ENCODE measurements at places on chromosomes 3 and 15.

DNA sequence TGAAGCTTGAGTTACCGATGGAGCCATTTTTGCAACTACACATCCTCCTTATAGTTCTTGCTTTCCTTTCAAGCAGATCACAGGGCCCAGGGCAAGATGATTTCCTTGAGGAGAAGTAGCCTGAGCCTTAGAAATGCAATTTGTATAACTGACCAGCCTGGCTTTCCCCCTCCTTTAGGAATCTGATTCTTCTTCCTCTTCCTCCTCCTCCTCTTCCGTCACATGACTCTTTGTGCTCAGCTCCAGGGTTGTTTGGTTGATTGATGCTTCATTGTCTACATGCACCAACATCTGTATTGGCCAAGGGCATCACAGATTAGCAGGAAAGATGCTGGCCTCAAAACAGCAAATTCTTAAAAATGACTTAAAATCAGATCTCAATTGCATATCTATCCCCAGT lies 3.3 kb downstream of the SNAPC5 start:
- no peak for DNase-seq

DNA sequence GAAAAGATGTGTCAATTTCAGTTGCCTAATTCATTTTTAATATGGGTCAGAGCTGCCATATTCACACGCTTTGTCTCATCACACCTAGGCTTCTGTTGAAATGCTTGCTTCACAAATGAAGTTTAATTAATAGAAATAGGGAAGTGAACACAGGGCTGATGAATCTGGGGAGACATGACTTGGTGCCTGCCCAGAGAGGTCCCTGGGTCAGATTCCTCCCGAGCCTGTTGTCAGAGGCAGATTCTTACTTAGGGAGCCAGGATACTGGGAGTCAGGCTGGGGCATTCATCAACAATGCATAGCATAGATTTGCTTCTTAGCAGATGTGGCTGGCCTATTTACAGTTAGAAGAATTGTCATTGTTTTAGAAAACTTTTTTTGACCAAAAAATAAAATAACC lies 90.6 kb downstream of the CACNA1D start:
- DNase-seq = no peak

DNA sequence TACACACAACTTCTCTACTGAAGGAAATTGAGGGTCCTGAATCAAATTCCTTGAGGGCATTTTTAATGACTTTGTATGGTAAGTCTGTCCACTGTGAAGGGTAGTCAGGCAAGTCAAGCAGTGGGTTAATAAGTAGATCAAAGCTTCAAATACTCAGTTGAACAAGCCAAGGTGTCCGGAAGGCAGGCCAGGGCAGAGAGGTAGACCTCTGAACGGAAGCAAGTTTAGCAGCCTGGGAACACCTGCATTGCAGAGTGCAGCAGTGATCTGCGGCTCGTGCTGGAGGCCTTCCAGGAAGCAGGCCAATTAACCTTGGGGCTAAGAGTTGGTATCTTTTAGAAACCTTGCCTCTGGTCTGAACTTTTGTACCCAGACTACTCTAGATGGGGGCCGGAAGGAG lies 143.8 kb downstream of the LRTM1 start:
- no peak for DNase-seq

GRCh38 chr15:43127752-43128151 lies 5.6 kb upstream of the TMEM62 start:
- DNase-seq = no peak

DNA sequence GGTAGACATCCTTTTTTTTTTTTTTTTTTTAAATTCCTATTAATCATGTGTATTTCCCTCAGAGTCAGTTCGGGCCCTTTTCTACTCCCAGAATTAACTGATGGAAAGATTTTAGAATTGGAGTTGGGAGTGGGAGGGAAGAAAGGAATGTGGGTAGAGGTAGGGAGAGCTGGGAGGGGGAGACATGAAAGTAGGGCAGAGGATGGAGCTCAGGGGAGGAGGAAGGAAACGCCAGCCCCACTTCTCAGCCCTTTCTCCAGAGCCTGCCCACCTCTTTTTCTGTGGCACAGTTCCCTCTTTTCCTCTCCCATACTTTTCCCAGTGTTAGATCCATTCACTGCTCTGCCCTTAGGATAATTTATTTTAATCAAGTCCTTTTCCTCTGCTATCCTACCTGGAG lies 129.4 kb downstream of the VPS8 start:
- DNase-seq = no peak

GRCh38 chr3:196918968-196919367 lies 23.4 kb downstream of the NCBP2 start:
- no peak for DNase-seq

DNA sequence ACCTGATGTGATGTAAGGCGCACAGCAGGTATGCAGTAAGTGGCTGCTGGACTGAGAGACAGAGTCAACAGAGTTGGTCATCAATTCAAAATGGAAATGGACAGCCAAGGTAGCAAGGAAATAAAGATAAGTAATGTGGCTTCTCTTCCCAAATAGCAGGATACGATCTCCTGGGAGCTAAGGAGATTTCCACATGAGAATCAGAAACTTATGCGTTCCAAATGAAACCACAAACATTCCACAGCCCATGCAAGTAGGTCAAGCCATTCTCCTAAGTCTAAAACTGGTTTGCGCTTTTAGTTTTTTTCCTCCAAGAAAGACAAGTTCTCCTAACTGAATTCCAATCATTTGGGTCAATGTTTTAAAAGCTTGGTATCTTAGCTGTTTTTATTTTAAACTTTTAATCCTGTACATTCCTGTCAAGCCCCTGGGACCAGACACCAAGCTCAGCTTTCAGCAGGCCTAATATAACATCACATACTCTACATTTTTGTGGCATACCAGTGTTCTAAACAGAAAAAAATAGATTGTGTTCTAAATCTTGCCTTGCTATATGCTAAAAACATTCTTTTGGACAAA lies 73.7 kb upstream of the TSPAN3 start:
- DNase-seq = peak; percentile 17

GRCh38 chr3:65148687-65149086 lies 460.9 kb upstream of the ADAMTS9 start:
- DNase-seq = no peak

DNA sequence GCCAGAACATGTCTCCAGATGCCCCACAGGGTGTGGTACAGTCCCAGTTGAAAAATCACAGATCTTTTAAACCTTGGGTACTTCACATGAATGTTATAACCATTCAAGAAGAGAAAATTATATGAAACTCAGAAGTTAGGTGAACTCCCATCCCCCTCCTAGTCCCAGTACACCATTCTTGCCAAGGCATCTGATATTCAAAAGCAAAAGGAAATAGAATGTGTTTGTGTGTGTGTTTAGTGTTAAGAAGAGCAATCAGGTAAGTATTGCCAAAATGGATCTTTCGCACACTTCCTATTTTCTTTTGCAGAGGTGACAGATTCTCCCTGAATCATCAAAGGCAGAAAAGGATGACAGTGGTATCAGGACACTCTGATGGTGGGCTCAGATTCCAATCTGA lies 44.1 kb upstream of the LMOD3 start:
- DNase-seq = no peak

GRCh38 chr3:52289747-52290595 lies 2.3 kb downstream of the GLYCTK start:
- no peak for DNase-seq

GRCh38 chr3:153354641-153355040 lies 192.6 kb downstream of the RAP2B start:
- no peak for DNase-seq

GRCh38 chr3:110101361-110101760 lies 764.0 kb upstream of the DPPA4 start:
- no peak for DNase-seq

DNA sequence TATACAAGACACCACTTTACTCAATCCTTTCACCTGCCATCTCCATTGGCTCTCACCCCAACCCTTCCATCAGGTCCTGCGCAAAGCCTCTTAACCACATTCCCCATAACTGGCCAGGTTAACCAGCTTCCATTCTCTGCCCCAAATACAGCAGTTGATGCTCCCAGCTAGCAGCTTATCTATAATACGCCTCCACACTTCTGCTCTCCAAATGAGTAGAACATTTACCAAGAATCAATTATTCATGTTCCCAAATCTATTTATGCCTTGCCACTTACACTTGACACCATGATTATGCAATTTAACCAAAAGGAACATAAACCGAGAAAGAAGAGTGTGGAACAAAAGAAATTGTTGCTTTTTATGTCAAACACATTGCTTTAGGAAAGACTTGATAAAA lies 103.7 kb upstream of the TPM1 start:
- no peak for DNase-seq

GRCh38 chr3:193868590-193868989 lies 267.4 kb upstream of the HES1 start:
- no peak for DNase-seq

- DNase-seq = no peak
Measured at GRCh38 chr3:16509721-16510619, 3.5 kb downstream of the RFTN1 start.

DNA sequence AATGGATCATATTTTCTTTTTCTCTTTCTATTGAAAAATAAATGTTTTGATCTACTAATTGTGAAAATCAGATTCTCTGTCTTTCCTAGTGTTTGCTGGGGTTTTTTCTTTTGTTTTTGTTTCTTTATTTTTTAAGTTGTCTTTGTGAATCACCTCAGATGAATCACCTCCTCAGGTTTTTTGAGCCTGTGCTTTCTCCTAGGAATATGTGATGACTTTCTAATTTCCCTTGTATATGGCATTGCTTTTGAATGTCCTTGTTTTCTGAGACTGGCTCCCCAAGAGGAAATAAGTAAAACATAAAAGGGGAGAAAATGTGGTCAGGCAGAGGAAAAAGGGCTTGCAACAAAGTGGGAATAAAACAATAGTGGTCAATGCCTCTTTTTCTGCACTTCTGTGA lies 750.0 kb downstream of the ZPLD1 start:
- DNase-seq = no peak

DNA sequence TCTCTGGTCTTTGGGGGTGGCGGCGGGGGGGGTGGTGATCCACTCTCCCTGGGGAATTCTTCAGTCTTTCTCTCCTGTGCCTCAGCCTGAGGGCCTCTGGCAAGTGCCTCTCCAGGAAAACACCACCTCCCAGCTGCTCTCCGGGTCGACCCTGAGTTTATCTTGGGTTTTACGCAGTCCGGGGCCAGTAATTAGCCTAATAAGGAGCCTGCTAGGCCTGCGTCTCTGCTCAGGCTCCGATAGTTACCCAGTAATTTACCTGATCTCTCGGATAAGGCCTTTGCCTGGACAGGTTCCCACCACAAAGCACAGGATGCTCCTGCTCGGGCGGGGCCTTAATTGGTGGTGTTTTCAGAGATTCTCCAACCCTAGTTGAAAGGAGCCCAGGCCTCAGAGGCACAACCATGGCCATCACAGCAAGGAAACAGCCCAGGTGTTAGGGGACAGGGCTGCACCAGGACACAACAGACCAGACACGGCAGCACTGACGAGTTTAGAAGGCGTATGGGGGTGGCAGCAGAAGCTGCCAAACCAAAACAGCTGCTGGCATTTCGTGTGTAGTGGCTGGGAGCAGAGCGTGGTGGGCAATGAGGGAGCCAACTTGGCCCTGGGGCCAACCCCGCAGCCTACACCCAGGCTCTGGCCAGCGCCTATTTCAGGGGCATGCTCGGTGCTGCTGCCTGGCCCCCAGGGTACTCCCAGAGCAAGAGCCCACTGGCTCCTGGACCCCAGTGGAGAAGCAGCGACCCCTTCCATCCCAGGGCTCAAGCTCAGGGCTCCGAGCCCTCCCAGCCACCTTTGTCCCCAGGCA lies 71.4 kb downstream of the KLF13 start:
- no peak for DNase-seq

DNA sequence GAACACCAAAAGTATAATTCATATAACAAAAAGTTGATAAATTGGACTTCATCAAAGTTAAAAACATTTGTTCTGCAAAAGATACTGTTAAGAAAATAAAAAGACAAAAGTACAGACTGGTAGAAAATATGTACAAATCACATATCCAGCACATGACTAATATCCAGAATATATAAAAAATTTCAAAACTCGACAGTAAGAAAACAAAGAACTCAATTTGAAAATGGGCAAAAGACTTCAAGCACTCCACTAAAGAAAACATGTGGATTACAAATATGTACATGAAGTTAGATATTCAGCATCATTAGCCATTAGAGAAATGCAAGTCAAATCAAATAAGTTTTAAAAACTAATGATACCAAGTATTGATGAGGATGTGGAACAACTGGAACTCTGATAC lies 6.7 kb downstream of the GK5 start:
- no peak for DNase-seq

DNA sequence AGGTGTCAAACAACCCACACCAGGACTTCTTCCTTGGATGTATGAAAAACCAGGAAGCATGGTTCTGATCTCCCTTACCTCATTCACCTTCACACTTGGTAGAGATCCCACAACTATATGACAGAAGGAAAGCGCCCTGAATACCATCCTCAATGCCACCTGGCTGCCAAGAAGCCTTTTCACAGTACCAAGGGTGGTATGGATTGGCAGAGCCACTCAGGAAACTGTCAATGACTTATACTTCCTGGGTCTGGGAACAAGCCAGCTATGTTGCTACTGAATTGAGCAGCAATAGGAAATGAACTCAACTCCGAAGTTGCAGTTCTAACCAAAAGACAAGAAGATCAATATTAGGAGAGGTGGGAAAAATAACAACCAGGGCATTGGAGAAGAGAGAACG lies 72.5 kb upstream of the PSMD6 start:
- DNase-seq = no peak

DNA sequence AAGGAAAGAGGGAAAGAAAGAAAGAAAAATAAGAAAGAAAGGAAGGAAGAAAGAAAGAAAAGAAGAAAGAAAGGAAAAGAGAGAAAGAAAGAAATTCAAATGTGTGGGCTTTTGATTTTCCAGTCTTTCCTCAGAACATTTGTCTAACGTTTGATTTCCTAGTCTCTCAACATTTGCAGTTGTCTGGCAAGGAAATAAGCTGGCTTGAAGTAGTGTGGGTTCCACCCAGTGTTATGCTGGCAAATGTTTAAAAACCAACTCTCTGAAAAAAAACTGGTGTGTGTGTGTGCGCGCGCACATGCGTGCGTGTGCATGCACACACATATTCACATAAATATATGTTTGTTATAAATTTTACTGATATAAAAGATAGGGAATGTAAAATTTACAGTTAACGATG lies 54.6 kb upstream of the C3orf49 start:
- DNase-seq = no peak

- no peak for DNase-seq
Measured at GRCh38 chr3:52108302-52109232, 45.7 kb downstream of the POC1A start.

DNA sequence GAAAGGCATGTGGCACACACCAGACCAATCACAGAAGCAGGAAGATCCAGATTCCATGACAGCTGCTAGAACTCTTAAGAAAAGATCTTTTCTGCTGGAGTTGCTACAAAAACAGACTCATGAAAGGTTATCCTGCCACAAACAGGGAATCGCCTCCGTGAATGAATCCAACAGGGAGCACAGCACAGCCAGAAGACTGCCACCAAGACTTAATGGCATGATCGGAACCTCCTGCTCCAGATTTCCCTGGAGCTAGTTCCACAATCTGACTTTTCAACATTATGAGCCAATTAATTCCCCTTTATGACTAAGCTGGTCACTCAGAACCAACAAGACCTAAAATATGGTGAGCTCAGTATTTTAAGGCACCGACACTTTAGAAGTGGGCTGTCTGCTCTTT lies 232.5 kb downstream of the FOXP1 start:
- no peak for DNase-seq

GRCh38 chr3:50325497-50326181 lies 2.4 kb downstream of the TUSC2 start:
- no peak for DNase-seq

All from COLO829 (cell line).